ENCODE measurements at places on chromosomes 3 and 15.

DNA sequence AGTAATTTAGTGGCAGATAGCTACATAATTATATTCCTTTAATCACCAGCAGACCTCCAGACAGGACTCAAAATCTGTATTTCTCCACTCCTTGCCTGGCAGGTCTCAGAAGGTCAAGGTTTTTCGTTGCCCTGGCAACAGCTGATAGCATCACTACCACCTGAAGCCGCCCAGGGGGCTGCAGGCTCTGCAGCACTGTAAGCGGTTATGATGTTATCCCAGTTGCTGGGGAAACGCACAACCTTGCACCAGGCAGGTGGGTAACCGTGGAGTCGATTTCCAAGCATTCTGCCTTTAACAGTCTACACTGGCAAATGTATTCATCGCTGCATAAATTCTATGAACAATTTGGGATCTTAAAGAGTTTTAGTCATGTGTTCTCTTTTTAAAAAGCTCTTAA, 756.3 kb downstream of the NTRK3 start:
- DNase-seq, result no peak

DNA sequence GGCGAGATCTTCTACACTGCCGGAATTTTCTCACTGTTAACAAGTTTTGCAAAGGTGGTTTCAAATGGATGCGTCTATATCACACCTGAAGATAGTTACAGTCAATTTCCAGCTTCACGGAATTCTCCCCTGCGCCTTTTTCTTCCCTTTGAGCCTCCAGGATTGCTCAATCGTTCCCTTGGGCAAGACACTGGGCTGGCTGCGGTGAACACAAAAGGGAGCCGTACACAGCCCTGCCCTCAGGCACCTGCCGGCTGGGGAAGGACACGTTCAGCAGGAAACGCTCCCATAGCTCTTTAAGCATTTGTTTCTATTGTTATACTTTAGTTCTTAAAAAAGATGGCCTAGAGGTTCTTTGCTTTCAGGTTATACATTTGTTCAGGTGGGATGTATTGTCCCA, 85.7 kb downstream of the C3orf70 start:
- DNase-seq, result no peak

- DNase-seq, result peak; percentile 87
Measured at GRCh38 chr3:124429129-124429815, 301.0 kb upstream of the UMPS start.

- peak; percentile 47 for DNase-seq
Measured at GRCh38 chr3:86995537-86995936, 4.6 kb upstream of the VGLL3 start.

GRCh38 chr3:93924491-93924890, 49.2 kb downstream of the PROS1 start:
- peak; percentile 41 for DNase-seq

- no peak for DNase-seq
Measured at GRCh38 chr15:56667517-56667916, 65.8 kb downstream of the ZNF280D start.

- no peak for DNase-seq
Measured at GRCh38 chr3:192914848-192915247, 2.8 kb downstream of the MB21D2 start.

GRCh38 chr15:69515926-69516325, 63.3 kb downstream of the RPLP1 start:
- no peak for DNase-seq

DNA sequence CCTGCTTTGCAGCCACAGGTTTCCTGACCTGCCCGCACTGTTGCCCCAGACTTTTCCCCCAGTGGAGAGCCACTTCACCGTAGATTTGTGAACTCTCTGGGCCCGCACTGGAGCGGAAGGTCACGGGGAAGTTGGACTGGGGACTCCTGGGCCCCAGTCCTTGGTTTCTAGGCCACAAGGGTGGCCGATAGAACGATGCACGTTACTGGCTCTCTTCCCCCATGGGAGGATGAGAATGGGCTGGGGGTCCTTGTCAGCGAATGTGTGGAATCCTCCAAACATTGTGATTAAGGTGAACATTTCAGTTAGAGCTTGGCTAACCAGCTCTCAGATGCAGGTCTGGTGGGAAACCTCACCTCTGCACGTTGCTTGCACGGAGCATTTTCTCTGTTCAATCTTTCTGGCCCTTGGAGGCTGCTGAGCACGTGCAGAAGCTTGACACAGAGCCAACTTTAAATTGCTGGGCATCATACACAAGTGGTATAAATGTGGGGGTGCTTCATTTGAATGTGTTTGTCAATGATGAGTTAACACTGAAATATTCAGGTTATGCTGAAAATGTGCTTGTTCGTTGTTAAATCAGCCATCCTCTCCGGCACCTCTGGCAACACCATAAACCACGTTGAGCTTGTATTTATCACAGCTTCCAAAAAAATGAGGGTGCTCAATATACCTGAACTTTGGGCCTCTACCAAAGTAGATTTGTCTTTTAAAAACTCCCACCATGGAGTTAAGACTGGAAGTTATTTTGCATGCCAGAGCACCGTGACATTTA, 976 bp downstream of the DIS3L start:
- peak; percentile 85 for DNase-seq

- no peak for DNase-seq
Measured at GRCh38 chr15:83289160-83289559, 4.7 kb upstream of the BNC1 start.

GRCh38 chr3:60610441-60611112, 640.7 kb downstream of the FHIT start:
- peak; percentile 1 for DNase-seq

DNA sequence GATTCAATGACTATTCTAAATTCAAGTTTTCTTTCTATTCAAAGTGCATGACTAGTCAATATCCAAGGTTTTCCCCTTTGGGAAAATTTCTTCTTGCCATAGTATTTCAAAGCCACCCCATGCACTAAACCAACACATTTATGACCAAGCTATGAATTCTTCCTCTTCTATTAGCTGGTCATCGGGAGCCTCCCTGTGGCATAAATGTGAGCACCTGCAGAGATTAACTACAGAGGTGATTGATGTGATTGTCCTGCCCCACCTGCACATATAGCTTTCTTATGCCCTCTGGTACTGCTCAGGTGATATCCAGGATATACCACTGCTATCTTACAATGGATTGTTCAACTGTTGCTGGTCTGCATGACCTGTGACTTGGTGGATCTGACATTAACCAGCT, 694.9 kb downstream of the ZBBX start:
- DNase-seq, result no peak

- DNase-seq, result peak; percentile 72
Measured at GRCh38 chr3:141441381-141442364, 45.2 kb upstream of the RASA2 start.
